Gastrocnemius medialis (tissue), 4 donors: ENCODE measurements at places on chromosomes 6 and 20.
A peak's percentile ranks its signal among the peaks of the same experiment; 100 is the strongest.

DNA sequence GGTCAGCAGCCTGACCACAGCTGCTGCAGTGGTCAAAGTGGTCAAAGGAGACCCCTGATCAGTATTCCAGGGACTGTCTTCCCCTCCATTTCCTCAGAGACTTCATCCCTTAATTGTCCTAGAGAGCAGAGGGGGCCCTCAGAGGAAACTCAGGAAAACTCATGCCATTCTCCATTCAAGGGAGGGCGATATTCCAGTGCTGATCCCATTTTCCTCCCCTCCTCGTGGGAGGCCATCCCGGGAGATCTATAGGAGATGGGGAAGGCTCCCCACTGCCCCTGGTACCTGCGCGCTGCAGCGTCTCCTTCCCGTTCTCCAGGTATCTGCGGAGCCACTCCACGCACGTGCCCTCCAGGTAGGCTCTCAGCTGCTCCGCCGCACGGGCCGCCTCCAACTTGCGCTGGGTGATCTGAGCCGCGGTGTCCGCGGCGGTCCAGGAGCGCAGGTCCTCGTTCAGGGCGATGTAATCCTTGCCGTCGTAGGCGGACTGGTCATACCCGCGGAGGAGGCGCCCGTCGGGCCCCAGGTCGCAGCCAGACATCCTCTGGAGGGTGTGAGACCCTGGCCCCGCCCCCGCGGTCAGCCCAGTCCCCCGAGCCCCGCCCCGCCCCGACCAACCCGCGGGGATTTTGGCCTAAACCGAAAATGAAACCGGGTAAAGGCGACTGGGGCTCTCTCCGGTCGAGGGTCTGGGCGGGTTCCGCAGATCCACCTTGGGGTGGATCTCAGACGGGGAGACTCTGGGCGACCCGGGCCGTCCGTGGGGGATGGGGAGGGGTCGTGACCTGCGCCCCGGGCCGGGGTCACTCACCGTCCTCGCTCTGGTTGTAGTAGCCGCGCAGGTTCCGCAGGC, 878 bp downstream of the HLA-C start:
- H3K27ac ChIP-seq = peak overlapping the region; percentile 81
- peak overlapping the region; percentile 69 for H3K4me3 ChIP-seq
- H3K4me1 ChIP-seq = no peaks in the 10 kb centered on the region
- H3K36me3 ChIP-seq = no peaks in the 10 kb centered on the region
- no peaks in the 10 kb centered on the region for H3K27me3 ChIP-seq
- peak; percentile 59 for DNase-seq

DNA sequence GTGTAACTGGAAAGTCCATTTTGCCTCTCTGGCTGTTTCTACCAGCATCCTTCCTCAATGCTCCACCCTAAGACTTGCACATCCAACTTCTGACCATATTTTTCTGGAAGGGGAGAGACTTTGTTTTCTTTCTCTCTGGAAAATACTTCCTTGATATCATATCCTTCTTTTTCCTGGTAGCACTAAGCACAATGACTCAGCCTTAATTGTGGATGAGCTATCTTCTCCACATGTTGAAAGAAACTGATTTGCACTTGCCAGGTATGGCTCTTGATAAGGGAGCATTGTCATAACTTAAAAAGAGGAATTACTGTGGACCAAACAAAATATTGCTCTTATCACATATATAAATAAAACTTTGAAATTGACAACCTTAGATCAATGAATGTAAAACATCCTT, 30.1 kb upstream of the IBTK start:
- no peak for DNase-seq
- H3K36me3 ChIP-seq = no peaks in the 10 kb centered on the region
- H3K27me3 ChIP-seq = no peaks in the 10 kb centered on the region
- H3K27ac ChIP-seq = no peak overlapping the region
- no peak overlapping the region for H3K4me3 ChIP-seq

DNA sequence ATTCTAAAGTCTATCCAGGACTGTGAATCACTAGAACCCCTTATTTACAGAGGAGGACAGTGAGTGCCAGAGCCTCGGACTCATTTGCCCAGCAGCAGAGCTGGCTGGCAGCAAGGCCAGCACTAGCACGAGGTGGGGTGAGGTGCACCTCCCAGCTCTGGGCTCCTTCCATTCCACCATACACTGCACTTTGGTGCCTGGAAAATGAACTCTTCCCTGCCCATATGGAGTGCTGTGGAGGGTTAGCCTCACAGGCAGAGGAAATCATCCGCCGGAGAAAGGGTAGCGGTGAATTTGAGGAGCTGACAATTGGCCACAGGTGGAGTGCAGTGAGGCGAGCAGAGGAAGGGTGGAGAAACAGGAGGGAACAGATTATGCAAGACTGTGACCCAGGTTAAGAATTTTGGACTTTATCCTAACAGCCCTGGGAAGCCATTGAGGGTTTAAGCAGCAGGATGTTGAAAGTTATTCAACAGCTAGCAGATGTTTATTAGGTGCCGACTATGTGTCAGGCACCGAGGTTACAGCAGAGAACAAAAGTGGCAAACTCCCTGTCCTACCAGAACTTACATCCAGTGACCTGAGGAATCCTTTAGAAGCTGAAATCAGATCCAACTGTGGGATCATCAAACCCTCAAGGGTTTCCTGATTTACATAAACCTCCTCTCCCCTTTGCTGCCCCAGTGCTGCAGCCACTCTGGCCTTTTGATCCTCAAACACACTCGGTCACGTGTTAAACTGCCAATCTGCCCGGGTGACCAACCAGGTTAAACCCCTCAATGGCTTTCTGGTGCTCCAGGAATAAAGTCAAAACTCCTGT, 6.2 kb downstream of the TRIM26 start:
- DNase-seq = no peak
- peak overlapping the region; percentile 65 for H3K27ac ChIP-seq
- H3K4me3 ChIP-seq = no peak overlapping the region
- no peaks in the 10 kb centered on the region for H3K36me3 ChIP-seq
- H3K4me1 ChIP-seq = peaks cover 32% of the 10 kb centered on the region

GRCh38 chr6:118101220-118101619, 194.2 kb downstream of the SLC35F1 start:
- H3K4me3 ChIP-seq = no peak overlapping the region
- no peaks in the 10 kb centered on the region for H3K27me3 ChIP-seq
- H3K4me1 ChIP-seq = no peaks in the 10 kb centered on the region

- no peak for DNase-seq
- H3K36me3 ChIP-seq = peaks cover 6% of the 10 kb centered on the region
- H3K4me3 ChIP-seq = no peak overlapping the region
- H3K27me3 ChIP-seq = no peaks in the 10 kb centered on the region
These were observed 107.4 kb upstream of the MAP7 start for GRCh38 chr6:136657666-136658065.

GRCh38 chr20:11906626-11907480, 10.8 kb upstream of the BTBD3 start:
- DNase-seq = no peak
- H3K27me3 ChIP-seq = no peaks in the 10 kb centered on the region
- H3K36me3 ChIP-seq = no peaks in the 10 kb centered on the region
- no peak overlapping the region for H3K4me3 ChIP-seq
- peaks cover 8% of the 10 kb centered on the region for H3K4me1 ChIP-seq
- H3K27ac ChIP-seq = no peak overlapping the region

GRCh38 chr20:41392871-41393704, 26.5 kb upstream of the EMILIN3 start:
- no peaks in the 10 kb centered on the region for H3K27me3 ChIP-seq
- H3K4me3 ChIP-seq = no peak overlapping the region
- no peak for DNase-seq
- peaks cover 14% of the 10 kb centered on the region for H3K4me1 ChIP-seq
- H3K27ac ChIP-seq = peak overlapping the region; percentile 38
- no peaks in the 10 kb centered on the region for H3K36me3 ChIP-seq

DNA sequence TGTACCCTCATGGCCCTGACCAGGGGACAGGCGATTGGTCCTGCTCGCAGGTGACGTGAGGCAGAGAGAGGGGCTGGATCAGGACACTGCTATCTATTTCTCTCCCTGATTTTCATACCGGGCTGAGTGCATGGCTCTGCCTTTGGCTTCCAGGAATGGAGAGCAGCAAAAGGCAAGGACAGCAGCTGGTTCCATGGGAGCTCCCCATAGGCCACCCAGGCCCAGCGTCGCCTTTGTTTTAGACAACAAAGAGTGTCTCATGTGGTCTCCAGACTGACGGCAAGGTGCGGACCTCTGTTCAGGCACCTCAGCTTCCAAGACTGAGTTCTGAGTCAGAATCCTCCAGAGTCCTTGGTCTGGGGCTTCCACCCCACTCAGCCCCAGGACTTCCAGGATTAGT, 123.1 kb downstream of the VEGFA start:
- H3K27me3 ChIP-seq = no peaks in the 10 kb centered on the region
- H3K27ac ChIP-seq = no peak overlapping the region
- H3K4me3 ChIP-seq = no peak overlapping the region
- H3K4me1 ChIP-seq = peaks cover 12% of the 10 kb centered on the region
- no peak for DNase-seq

GRCh38 chr6:111985202-111985731, 68.6 kb upstream of the CCN6 start:
- no peak overlapping the region for H3K4me3 ChIP-seq
- no peaks in the 10 kb centered on the region for H3K27me3 ChIP-seq
- no peak overlapping the region for H3K27ac ChIP-seq
- no peak for DNase-seq
- H3K36me3 ChIP-seq = no peaks in the 10 kb centered on the region

GRCh38 chr6:169841251-169841650, 89.8 kb downstream of the ERMARD start:
- no peaks in the 10 kb centered on the region for H3K36me3 ChIP-seq
- no peak overlapping the region for H3K27ac ChIP-seq

GRCh38 chr6:48111575-48111974, 578 bp upstream of the PTCHD4 start:
- no peaks in the 10 kb centered on the region for H3K27me3 ChIP-seq
- DNase-seq = no peak
- H3K4me1 ChIP-seq = no peaks in the 10 kb centered on the region
- H3K27ac ChIP-seq = no peak overlapping the region
- no peaks in the 10 kb centered on the region for H3K36me3 ChIP-seq

DNA sequence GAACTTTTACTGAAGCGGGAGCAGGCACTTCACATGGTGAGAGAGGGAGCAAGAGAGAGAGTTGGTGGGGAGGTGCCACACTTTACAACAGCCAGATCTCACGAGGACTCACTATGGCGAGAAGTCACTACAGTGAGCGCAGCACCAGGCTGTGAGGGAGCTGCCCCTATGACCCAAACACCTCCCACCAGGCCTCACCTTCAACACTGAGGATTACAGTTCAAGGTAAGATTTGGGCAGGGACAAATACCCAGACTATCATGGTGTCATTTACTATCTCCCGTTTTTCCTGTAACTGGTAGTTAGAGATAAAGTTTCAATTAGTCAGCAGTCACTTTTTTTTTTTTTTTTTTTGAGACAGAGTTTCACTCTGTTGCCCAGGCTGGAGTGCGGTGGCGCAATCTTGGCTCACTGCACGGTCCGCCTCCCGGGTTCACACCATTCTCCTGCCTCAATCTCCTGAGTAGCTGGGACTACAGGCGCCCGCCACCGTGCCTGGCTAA, 7.8 kb downstream of the RBCK1 start:
- no peaks in the 10 kb centered on the region for H3K36me3 ChIP-seq
- H3K27ac ChIP-seq = peak overlapping the region; percentile 42
- H3K4me3 ChIP-seq = no peak overlapping the region

GRCh38 chr20:12056839-12057238, 139.1 kb downstream of the BTBD3 start:
- H3K27me3 ChIP-seq = no peaks in the 10 kb centered on the region
- H3K4me1 ChIP-seq = no peaks in the 10 kb centered on the region
- no peak for DNase-seq
- H3K27ac ChIP-seq = no peak overlapping the region
- H3K36me3 ChIP-seq = no peaks in the 10 kb centered on the region
- H3K4me3 ChIP-seq = no peak overlapping the region

- no peaks in the 10 kb centered on the region for H3K4me1 ChIP-seq
- DNase-seq = no peak
- H3K4me3 ChIP-seq = no peak overlapping the region
- no peaks in the 10 kb centered on the region for H3K36me3 ChIP-seq
- H3K27me3 ChIP-seq = no peaks in the 10 kb centered on the region
These were observed 110.2 kb upstream of the CST7 start for GRCh38 chr20:24838546-24839535.

DNA sequence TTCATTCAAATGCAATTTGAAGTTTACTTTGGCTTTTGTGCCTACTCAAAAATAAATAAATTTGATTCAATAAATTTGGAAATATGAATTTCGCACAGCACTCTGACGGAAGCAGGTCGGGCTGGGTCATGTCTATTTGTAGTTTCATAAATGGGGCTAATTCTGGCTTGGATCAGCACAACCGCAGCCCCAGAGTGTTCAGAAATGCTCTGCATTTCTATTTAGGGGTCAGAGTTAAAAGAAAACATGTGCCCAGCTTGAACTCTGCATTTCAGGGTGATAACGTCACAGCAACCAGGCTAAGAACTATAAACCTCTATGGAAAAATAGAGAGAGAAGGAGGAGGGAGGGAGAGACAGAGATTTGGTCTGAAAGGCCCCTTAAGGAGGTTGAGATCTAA, 480.9 kb upstream of the NOX3 start:
- DNase-seq = no peak
- no peak overlapping the region for H3K27ac ChIP-seq
- no peaks in the 10 kb centered on the region for H3K27me3 ChIP-seq
- no peak overlapping the region for H3K4me3 ChIP-seq
- H3K4me1 ChIP-seq = no peaks in the 10 kb centered on the region

GRCh38 chr20:50027611-50028105, 44.9 kb downstream of the SNAI1 start:
- no peak overlapping the region for H3K27ac ChIP-seq
- no peaks in the 10 kb centered on the region for H3K36me3 ChIP-seq
- no peak overlapping the region for H3K4me3 ChIP-seq
- peaks cover 12% of the 10 kb centered on the region for H3K4me1 ChIP-seq

DNA sequence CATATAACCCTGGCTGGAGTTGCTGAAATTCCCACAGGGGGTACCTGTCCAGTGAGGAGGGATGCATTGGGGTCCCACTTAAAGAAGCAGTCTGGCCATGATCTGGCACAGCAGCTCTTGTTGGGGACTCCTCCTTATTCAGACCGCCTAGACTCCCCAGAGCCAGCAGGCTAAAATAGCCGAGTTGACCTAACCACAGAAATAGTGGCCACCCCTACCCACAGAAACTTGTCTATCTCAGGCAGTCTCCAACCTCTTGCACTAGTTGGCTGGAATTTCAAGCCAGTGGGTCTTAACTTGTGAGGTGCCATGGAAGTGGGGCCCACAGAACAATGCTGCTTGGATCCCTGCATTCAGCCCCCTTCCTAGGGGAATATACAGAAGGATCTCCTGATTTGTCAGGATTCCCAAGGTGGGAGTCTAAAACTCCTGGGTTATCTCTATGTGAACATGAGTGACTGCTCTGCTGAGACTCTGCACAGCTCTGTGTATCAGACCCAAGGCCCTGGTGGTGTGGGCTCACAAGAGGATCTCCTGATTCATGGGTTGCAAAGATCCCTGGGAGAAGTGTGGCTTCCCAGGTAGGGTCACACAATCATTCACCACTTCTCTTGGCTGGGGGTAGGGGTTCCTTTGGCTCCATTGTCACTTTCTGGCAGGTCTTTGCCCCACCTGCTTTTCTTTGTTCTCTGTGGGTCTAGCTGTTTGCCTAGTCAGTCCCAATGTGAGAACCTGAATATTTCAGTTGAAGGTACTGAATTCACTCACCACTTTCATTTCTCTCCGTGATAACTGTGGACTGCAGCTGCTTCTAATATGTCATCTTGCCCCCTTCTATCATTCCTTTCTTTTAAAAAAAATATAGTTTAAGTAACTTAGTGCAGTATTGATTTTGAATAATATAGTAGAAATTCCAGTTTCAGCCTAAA, 65.5 kb upstream of the CLVS2 start:
- H3K27me3 ChIP-seq = no peaks in the 10 kb centered on the region
- H3K36me3 ChIP-seq = no peaks in the 10 kb centered on the region
- no peak overlapping the region for H3K27ac ChIP-seq
- no peaks in the 10 kb centered on the region for H3K4me1 ChIP-seq
